Activated T-helper 1 cell treated with anti-CD3 and anti-CD28 coated beads, Interleukin-12 subunit alpha, Interleukin-12 subunit beta, Interleukin-2, Interleukin-4 antibody, amounts not matched to agents 30 ng/mL and 10 ng/mL and 1 ng/mL, durations not matched to agents 14 hours and 24 hours and 36 hours (primary cell): ENCODE measurements at places on chromosomes 5 and 9. TPM values are rescaled to one million over a fixed set of nuclear protein-coding genes. Genes with fewer than 3 reads are reported as not detected.

NDUFS4 gene
- total RNA-seq: 45.8 and 50.4 TPM in 2 replicates

SPATA31E1 gene
- not detected in 2 replicates for total RNA-seq

- no peaks in the 10 kb centered on the region for H3K36me3 ChIP-seq
- no peaks in the 10 kb centered on the region for H3K4me1 ChIP-seq
- H3K4me3 ChIP-seq: no peak overlapping the region
- no peak overlapping the region for H3K27ac ChIP-seq
- H3K27me3 ChIP-seq: peaks cover 1% of the 10 kb centered on the region
Observed at GRCh38 chr9:135408476-135409254, 70.9 kb upstream of the PPP1R26 start.

DNA sequence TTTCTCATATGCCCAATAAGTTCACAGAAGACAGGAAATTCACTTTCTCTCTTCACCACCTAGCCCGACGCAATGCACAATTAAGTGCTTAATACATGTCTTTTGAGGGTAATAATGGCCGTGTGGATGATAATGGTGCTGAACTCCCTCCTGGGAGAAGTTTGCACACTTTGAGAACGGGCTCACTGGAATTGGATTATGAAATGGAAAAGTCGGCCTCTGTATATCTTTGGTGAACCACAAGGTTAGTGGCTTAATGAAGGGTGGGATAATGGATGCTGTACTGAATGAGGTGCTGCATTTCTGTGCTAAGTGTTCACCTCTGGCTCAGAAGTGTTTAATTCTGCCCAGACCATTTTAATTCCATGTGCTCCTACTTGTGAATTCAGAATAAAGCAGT, 207.5 kb downstream of the IRX2 start:
- no peak overlapping the region for H3K27ac ChIP-seq
- H3K27me3 ChIP-seq: no peaks in the 10 kb centered on the region
- DNase-seq: no peak
- no peak overlapping the region for H3K4me3 ChIP-seq

DNA sequence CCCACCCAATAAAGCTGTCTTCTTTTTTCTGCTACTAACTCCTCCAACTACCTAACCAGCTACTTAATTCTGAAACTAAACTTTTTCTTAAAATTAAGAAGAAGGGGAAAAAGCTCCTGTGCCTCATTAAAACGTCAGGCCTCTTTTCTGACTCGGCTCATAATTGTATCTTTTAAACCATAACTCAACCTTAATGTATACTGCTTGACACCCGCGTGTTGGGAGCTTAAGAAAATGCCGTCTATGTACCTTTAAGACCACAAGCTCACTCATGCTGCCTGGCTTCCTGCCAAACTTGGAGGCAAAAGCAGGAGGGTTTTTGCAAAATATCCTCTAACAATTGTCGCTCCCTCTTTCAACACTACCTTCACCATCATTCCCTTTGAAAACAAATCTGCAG, 5.0 kb downstream of the EBF1 start:
- no peak overlapping the region for H3K27ac ChIP-seq
- H3K36me3 ChIP-seq: no peaks in the 10 kb centered on the region
- no peak overlapping the region for H3K4me3 ChIP-seq
- H3K27me3 ChIP-seq: peaks cover 50% of the 10 kb centered on the region
- no peak for DNase-seq

- H3K27me3 ChIP-seq: peaks cover 6% of the 10 kb centered on the region
- H3K27ac ChIP-seq: no peak overlapping the region
- peaks cover 2% of the 10 kb centered on the region for H3K36me3 ChIP-seq
- no peak overlapping the region for H3K4me3 ChIP-seq
- DNase-seq: no peak
Observed at GRCh38 chr5:79772651-79773050, 83.0 kb downstream of the CMYA5 start.

GRCh38 chr5:134517553-134517952, 7.9 kb upstream of the JADE2 start:
- H3K4me3 ChIP-seq: no peak overlapping the region
- H3K4me1 ChIP-seq: no peaks in the 10 kb centered on the region
- H3K27ac ChIP-seq: no peak overlapping the region
- no peaks in the 10 kb centered on the region for H3K36me3 ChIP-seq
- peaks cover 12% of the 10 kb centered on the region for H3K27me3 ChIP-seq
- no peak for DNase-seq

GRCh38 chr9:70749066-70749465, 334.6 kb upstream of the KLF9 start:
- no peaks in the 10 kb centered on the region for H3K36me3 ChIP-seq
- no peak overlapping the region for H3K4me3 ChIP-seq
- no peak overlapping the region for H3K27ac ChIP-seq
- DNase-seq: no peak
- peaks cover 2% of the 10 kb centered on the region for H3K27me3 ChIP-seq
- H3K4me1 ChIP-seq: no peaks in the 10 kb centered on the region

GRCh38 chr5:602466-603035, 9.6 kb upstream of the CEP72 start:
- peaks cover 17% of the 10 kb centered on the region for H3K27me3 ChIP-seq
- H3K4me1 ChIP-seq: peaks cover 10% of the 10 kb centered on the region
- H3K4me3 ChIP-seq: no peak overlapping the region
- H3K36me3 ChIP-seq: no peaks in the 10 kb centered on the region
- no peak for DNase-seq
- H3K27ac ChIP-seq: no peak overlapping the region

NUTM2F gene
- not detected in 2 replicates for total RNA-seq

DNA sequence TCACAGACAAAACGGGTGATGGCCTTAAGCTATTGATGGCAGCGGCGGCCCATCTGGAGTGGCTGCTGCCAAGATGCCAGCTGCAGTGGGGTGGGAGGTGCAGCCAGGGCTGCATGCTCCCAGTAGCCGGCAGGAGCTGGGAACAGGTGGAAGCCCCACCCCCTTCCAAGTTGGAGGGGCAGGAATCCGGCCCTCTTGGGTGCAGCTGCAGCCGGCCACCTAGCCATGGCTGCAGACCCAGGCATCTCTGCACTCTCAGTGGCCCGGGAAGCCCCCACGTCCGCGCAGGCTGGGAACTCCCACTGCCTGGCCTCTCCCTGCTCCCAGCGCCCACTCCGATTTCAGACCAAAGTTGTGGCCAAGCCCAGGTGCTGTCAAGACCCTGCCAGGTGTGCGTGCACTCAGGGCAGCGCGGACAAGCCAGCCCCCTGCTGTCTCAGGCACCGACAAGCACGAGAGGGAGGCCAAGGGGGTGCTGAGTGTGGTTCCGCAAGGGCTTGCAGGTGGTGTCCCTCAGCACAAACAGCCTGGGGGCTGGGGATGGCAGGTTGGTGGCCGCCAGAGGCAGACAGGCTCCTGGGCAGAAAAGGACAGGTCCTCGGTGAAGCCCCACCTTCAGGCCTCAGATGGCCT, 115.1 kb upstream of the TSLP start:
- no peaks in the 10 kb centered on the region for H3K4me1 ChIP-seq
- no peak for DNase-seq
- no peaks in the 10 kb centered on the region for H3K36me3 ChIP-seq
- H3K27me3 ChIP-seq: no peaks in the 10 kb centered on the region
- H3K4me3 ChIP-seq: no peak overlapping the region

GRCh38 chr9:94821098-94821887, 94.8 kb downstream of the AOPEP start:
- H3K4me1 ChIP-seq: peaks cover 13% of the 10 kb centered on the region
- H3K27ac ChIP-seq: peak overlapping the region; percentile 52
- DNase-seq: no peak
- peaks cover 7% of the 10 kb centered on the region for H3K36me3 ChIP-seq
- H3K27me3 ChIP-seq: peaks cover 2% of the 10 kb centered on the region
- no peak overlapping the region for H3K4me3 ChIP-seq

PNPLA7 gene
- total RNA-seq: 0.71 and 1.2 TPM in 2 replicates

DNA sequence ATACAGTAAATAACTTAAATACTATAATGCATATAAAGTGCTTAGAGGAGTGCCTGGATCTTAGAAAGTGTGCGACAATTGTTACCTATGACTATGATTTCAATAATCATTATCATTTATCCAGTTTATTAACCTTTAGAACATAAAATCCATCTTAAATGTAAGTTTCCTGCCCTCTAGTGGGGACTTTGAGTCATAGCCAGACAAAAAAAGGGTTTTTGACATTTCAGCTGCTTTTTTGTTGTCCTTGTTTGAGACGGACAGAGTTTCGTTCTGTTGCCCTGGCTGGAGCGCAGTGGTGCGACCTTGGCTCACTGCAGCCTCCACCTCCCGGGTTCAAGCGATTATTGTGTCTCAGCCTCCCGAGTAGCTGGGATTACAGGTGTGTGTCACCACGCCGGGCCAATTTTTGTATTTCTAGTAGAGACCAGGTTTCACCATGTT, 9.7 kb upstream of the C9orf152 start:
- no peak overlapping the region for H3K27ac ChIP-seq
- DNase-seq: no peak
- peaks cover 6% of the 10 kb centered on the region for H3K4me1 ChIP-seq
- no peaks in the 10 kb centered on the region for H3K36me3 ChIP-seq

DNA sequence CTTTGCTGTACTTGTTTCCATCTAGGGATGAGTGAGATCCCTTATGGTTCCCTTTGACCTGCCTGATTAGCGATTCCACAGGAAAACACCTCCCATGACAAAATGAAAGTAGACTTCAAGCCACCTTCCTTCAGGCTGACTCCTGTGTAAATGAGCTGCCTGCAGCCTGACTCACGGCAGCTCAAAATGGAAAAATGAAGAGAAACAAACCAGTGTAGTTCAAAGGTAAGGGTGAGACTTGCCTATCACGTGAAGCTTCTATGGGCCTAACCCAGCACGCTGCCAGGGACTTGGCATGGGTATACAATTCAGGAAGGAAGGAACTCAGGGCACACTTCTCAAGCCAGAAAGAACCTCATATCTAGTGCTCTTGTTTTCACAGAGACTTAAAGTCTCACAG, 110.1 kb upstream of the LRRTM2 start:
- no peak overlapping the region for H3K27ac ChIP-seq
- peaks cover 19% of the 10 kb centered on the region for H3K4me1 ChIP-seq
- DNase-seq: no peak
- peaks cover 2% of the 10 kb centered on the region for H3K36me3 ChIP-seq
- H3K4me3 ChIP-seq: no peak overlapping the region
- peaks cover 2% of the 10 kb centered on the region for H3K27me3 ChIP-seq

FOXD4L5 gene
- total RNA-seq: 0.08 and 0.27 TPM in 2 replicates

- no peak overlapping the region for H3K27ac ChIP-seq
- DNase-seq: no peak
- H3K27me3 ChIP-seq: no peaks in the 10 kb centered on the region
Observed at GRCh38 chr5:59955241-59955640, 61.7 kb upstream of the PDE4D start.

GABRA1 gene
- not detected in 2 replicates for total RNA-seq

NEUROG1 gene
- not detected in 2 replicates for total RNA-seq

GRCh38 chr5:88404405-88404804, 135.8 kb upstream of the TMEM161B start:
- peaks cover 10% of the 10 kb centered on the region for H3K27me3 ChIP-seq
- no peak overlapping the region for H3K4me3 ChIP-seq
- no peaks in the 10 kb centered on the region for H3K36me3 ChIP-seq
- no peak overlapping the region for H3K27ac ChIP-seq

DNA sequence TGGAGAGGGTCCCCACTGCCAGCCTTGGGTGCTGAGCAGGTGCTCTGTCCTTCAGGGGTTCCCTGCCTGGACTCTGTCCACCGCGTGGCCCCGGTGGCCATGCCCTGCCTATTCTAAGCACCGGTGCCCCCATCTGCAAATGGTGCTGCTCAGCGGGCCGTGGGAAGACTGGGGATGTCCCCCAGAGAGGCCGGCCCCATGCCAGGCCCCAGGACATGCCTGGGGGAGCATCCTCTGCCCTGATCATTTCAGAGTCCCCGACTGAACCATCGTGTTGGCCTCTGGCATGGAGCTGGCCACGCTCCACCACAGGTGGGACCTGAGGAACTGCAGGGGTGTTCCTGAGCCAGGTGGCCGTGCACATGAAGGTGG, 64.7 kb downstream of the RXRA start:
- H3K4me1 ChIP-seq: peaks cover 31% of the 10 kb centered on the region
- H3K27ac ChIP-seq: peak overlapping the region; percentile 82
- H3K27me3 ChIP-seq: peaks cover 33% of the 10 kb centered on the region
- no peaks in the 10 kb centered on the region for H3K36me3 ChIP-seq
- peak overlapping the region; percentile 51 for H3K4me3 ChIP-seq
- no peak for DNase-seq

C6 gene
- not detected in 2 replicates for total RNA-seq

- H3K4me1 ChIP-seq: peaks cover 28% of the 10 kb centered on the region
- peaks cover 6% of the 10 kb centered on the region for H3K36me3 ChIP-seq
- H3K4me3 ChIP-seq: peak overlapping the region; percentile 91
- peak; percentile 28 for DNase-seq
- H3K27me3 ChIP-seq: no peaks in the 10 kb centered on the region
Observed at GRCh38 chr9:93577078-93577974, 942 bp downstream of the PHF2 start.

DNA sequence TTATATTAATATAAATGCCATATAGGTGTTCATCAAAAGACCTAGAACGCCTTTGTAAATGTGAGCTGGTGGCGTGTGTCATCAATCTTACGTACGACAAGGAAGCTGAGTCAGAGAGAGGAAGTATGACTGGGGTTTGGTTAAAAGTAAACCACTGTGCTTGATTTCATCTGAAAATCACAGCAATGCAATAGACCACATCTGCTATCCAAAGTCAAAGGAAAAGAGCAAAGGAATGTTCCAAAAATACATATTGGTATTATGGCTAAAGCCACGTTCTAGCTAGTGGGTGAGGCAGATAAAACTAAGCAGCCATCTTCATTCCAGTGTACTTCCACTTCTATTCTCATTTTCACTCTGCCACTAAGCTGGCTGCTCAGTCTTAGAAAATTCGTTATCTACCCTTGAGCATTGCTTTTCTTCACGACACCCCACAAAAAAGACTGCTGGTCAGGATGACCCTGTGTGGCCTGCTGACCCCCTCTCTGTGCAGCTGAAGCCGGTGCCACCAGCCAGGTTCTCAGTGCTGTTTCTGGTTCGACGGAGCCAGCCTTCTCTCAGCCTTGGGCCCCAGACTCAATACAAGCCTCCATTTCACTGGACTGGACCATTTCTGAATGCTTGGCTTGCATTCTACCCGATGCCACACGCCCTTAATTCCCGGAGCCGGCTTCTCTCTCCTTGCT, 23.8 kb downstream of the SHC3 start:
- H3K27ac ChIP-seq: no peak overlapping the region
- no peak for DNase-seq
- H3K36me3 ChIP-seq: no peaks in the 10 kb centered on the region
- peaks cover 31% of the 10 kb centered on the region for H3K27me3 ChIP-seq

PCDHGC3 gene
- total RNA-seq: 0.31 and 0.32 TPM in 2 replicates

TSSK1B gene
- not detected in 2 replicates for total RNA-seq

GRCh38 chr5:168679515-168679920, 100.3 kb upstream of the PANK3 start:
- peaks cover 7% of the 10 kb centered on the region for H3K4me1 ChIP-seq
- no peaks in the 10 kb centered on the region for H3K36me3 ChIP-seq
- peak; percentile 22 for DNase-seq
- H3K4me3 ChIP-seq: no peak overlapping the region

- no peak overlapping the region for H3K27ac ChIP-seq
- H3K4me1 ChIP-seq: no peaks in the 10 kb centered on the region
- H3K27me3 ChIP-seq: no peaks in the 10 kb centered on the region
Observed at GRCh38 chr9:4171971-4172370, 127.9 kb downstream of the GLIS3 start.
